Activated T-cell treated with anti-CD3 and anti-CD28 coated beads for 48 hours (primary cell): ENCODE measurements at places on chromosomes 5 and 9.

DNA sequence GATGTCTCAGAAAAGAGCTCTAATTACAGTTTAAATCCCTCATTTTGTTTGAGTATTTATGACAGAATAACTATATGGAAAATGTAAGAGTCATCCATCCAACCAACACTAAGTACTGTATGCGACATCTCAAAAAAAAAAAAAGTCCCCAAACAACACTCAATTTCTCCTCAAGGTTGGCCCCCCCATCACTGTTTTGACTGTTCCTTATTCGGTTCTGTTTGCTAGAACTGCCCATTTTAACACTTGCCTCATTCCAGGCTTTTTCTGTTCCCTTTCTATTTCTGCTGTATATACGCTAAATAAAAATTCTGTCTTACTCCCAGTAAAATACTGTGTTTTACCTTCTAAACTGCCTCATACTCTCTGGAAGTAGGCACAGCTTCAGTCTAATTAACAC is 25.2 kb downstream of the GLDC start:
- no peak for DNase-seq

DNA sequence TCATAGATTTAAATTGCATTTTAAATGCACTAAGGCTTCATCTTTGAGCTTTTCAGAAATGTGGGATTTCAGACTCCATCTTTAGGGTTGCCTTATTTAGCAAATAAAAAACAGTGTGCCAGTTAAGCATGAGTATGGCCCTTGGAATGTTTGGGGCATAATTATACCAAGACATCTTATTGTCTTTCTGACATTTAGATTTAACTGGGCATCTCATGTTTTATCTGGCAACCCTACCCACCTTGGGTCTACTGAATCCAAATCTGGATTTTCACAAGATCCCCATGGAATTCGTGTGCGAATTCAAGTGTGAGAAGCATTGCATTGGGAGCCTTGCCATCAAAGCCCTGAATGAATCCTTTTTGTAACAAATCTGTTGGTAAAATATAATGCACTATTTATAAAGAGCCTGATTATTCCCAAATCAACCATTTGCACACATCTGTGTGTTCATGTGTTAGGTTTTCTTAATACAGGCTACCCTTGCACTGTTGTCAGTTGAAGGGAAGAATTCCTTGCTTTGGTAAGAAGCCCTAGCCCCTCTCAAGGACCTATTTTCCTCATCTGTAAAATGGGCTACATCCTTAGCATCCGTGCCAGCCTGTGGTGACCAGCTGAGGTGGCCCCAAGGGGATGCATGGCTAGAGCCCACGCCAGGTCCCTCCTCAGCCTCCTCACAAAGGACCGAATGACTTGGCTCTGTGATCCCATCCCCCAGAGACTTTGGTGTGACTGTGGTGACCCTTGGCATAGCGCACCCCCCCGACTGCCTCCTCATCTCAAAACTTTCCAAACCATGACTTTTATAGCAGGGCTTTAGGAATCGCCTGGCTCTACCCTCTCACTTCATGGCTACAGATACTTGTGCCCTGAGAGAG is 8.1 kb downstream of the GSN start:
- DNase-seq, result no peak

GRCh38 chr9:126299706-126300276 is 26.8 kb upstream of the MVB12B start:
- DNase-seq, result no peak

DNA sequence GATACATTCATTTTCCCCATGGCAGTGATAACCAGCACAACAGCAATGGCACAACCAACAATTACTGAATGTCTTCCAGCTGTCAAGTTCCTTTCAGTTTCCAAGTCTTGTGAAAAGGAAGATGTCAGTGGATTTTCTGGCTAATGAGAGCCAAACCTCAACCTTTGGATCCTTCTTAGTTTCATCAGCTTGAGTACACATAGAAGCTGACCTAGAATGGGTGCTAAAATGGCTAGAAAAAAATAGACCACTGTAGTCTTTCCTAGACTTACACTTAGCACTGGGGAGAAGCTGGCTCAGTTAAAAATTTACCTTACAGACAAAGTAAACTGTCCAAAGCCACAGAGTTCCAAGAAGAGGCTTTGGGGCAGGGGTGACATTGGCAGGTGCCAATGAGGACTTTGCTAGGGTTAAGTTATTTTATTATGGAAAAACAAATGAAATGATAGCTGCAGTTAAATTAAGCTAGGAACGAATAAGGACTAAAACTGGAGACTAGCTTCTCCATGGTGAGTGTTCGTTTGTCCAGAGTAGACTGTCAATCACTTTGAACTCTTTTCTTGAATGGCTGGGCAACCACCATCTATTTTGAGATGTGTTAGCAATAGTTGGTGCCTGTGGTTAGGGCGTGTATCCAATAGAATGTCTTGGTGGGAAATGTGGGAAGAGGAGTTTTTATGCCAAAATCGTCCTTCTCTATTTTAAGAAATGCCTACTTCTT is 25.9 kb upstream of the TXN start:
- DNase-seq, result no peak

GRCh38 chr9:136533775-136534157 is 12.1 kb downstream of the NOTCH1 start:
- peak; percentile 82 for DNase-seq

DNA sequence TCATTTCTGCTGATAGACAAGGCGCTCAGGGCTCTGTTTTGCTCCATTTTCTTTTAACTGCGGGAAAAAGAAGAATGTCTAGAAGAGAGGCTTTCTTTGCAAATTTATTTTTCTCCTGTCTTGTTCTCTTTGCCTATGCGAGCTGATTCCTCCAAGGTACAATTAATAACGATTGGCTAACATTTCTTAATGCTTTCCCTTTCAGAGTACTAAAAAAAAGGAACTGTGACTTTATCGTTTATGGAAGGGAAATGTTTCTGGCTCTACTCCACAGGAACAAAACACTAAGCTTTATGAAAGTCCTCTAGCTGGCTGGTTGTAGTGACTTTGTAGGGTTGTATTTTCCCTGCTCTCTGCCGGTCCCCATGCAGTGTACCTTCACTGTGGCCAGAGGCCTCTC is 11.7 kb downstream of the NSG2 start:
- DNase-seq, result no peak

DNA sequence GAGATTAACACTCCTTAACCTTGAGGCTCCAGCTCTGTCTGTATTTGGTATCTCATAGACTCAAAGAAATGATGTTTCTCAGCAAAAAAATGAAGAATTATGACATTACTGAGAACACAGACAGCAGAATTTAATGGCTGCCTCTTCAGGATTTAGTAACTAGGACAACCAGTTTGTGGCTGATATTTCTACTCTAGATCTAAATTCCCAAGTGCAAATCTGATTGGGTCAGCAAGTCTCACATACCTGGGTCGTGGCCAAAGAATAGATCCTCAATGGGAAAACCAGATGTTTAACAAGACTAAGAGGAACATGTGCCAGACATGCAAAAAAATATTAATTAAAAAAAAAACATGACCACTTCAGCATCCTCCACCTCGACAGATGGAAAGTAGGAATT is 608.9 kb downstream of the DTWD2 start:
- DNase-seq, result no peak

GRCh38 chr9:126531591-126531990 is 82.1 kb upstream of the LMX1B start:
- no peak for DNase-seq

DNA sequence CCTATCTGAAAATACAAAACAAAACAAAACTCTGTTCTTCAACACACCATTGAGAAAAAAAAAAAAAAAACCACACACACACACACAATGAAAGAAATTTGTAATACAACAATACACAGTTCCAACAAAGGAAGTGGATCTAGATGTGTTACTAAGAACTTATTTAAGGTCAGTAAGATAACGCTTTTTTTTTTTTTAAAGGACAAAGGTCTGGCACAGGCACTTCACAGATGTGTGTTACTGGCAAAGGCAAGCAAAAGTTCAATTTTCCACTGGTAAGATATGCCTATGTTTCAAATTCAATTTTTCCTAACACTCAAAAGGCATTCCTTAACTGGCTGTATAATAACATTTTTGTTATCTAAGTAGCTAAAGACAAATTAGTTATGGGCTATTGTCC is 3.6 kb downstream of the RFK start:
- DNase-seq, result no peak

DNA sequence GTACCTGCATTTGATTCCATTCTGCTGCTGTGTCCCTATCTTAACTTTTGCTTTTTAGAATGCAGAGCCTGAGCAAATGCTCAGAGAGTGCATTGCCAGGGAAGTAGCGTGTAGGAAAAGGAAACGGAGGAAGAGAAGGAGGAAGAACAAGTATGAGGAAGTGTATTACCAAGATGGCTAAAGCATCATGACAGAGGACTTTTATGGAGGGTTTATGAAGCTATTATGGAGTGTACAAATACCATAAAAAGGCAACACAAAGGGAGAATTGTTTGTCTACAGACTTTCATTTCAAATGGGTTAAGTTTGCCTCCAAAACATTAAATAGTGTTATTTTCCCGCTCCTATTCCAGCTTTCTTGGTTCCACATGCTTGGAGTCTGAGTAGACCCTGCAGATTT is 1899.8 kb upstream of the NUDT12 start:
- DNase-seq, result no peak

DNA sequence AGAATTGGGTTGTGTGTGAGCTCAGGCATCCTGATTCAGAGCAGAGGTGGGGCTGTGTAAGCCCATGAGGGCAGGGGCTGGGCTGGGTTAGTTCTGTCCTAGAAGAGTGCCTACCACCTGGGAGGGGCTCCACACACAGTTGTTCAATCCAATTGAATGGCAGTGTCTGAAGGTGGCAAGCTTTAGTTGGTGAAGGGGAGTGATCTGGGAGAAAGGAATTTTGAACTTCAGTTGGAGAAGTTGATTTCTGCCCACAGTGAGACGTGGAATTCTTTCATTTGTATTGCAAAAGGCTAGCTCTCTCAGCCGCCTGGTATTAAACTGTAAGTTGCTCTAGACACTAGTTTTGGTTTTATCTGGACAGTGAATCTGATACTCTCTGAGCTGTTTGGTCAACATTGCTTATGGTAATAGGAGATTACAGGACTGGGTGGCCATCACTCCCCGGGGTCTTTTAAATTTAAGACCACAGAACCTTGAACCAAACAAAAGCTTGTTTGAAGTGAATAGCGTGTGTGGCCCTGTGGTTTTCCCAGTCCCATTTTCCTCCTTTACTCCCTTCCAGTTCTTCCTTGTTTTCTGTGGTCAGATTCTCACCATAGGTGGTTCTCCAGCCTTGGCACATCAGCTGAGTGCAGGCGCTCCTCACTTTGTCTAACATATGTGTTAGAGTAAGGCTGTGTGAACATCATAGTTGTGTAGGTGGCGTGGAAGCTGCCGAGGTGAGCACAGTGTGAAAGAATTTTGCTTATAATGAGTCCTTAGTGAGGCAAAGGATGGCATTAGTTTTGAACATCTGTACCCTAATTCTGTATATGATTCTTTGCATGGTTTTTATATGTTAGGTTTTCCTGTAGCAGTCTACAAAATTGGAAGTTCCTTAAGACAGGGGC is 78.0 kb downstream of the ARHGAP26 start:
- DNase-seq, result no peak

DNA sequence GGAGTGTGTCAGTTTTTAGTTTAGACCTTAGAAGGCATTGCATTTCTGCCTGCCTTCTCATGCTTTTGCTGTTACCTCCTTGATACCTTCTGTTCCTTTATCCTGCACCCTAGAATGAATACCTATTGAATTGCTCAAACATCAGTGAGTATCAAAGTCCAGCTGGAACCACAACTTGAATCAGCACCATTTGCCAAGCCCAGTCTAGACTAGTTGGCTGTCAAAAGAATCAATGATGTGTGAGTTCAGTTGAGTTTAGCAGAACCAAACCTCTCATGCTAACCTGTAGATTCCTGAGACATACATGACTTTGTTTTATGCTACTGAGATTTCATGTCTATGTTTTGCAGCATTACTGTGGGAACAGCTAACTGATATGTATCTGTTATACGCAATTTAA is 116.6 kb downstream of the FAM170A start:
- DNase-seq, result no peak

GRCh38 chr5:1439388-1440097 is 5.7 kb downstream of the SLC6A3 start:
- no peak for DNase-seq

- no peak for DNase-seq
These were observed 2.6 kb downstream of the SPARC start for GRCh38 chr5:151683986-151684588.

- no peak for DNase-seq
These were observed 70.3 kb downstream of the SPEF2 start for GRCh38 chr5:35687961-35688360.

DNA sequence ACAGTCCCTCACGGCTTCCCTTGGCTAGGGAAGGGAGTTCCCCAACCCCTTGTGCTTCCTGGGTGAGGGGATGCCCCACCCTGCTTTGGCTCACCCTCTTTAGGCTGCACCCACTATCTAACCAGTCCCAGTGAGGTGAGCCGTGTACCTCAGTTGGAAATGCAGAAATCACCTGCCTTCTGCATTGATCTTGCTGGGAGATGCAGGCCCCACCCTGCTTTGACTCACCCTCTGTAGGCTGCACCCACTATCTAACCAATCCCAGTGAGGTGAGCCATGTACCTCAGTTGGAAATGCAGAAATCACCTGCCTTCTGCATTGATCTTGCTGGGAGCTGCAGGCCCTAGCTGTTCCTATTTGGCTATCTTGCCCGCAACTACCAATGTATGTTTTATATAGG is 44.7 kb downstream of the CCL28 start:
- DNase-seq, result no peak

DNA sequence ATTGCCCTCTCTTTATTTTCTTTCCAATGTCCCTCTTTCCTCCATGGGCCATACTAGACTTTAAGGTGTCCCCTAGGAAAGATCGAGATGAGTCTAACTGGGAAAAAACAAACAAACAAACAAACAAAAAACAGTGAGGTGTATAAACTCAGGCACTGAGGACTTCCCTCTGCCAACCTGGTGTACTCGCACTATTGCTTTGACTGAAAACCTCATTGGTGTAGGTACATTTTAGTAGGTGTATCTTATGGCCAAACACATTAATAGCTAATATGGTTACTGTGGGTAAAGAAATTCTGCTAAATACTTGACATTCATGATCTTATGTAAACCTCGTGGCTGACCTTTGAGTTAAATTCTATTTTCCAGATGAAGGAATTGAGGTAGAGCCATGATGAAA is 74.3 kb downstream of the TNC start:
- no peak for DNase-seq

GRCh38 chr5:67305913-67306710 is 109.5 kb upstream of the CD180 start:
- DNase-seq, result no peak

GRCh38 chr5:134563221-134563620 is 37.8 kb downstream of the JADE2 start:
- no peak for DNase-seq

GRCh38 chr9:137813167-137813566 is 64.4 kb upstream of the CACNA1B start:
- DNase-seq, result no peak
